Suppressor macrophage treated with lipopolysaccharide for 4 hours (primary cell): ENCODE measurements at places on chromosomes 7 and 10.
A peak's percentile ranks its signal among the peaks of the same experiment; 100 is the strongest.

- DNase-seq, result no peak
These were observed 69.2 kb upstream of the PIK3CG start for GRCh38 chr7:106795877-106796231.

GRCh38 chr10:102643336-102644065 is 778 bp upstream of the TRIM8 start:
- peak; percentile 79 for DNase-seq

DNA sequence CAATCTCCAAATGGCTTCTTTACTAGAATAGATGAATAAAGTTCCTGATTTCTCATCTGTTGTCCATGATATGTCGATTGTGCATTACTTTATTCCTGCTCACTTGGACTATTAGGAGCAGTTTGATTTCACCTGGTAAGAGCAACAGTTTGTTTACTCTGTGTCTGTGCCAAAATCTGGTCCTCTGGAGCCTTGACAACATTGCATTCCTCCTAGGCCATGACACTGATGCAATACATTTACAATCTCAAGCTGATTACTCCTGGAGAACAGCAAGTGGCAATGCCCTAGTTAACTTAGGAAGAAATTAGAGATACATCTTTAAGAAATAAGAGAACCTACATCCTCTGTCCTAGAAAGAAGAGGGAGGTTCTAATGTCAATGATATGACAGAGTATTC is 71.8 kb downstream of the SGCE start:
- DNase-seq, result no peak

GRCh38 chr7:111014079-111014478 is 76.8 kb upstream of the LRRN3 start:
- DNase-seq, result no peak

GRCh38 chr10:77212632-77213031 is 425.0 kb downstream of the KCNMA1 start:
- DNase-seq, result no peak

- DNase-seq, result no peak
These were observed 23.7 kb upstream of the IGF2BP3 start for GRCh38 chr7:23494009-23494408.

GRCh38 chr7:80432166-80432565 is 79.7 kb downstream of the GNAT3 start:
- no peak for DNase-seq

DNA sequence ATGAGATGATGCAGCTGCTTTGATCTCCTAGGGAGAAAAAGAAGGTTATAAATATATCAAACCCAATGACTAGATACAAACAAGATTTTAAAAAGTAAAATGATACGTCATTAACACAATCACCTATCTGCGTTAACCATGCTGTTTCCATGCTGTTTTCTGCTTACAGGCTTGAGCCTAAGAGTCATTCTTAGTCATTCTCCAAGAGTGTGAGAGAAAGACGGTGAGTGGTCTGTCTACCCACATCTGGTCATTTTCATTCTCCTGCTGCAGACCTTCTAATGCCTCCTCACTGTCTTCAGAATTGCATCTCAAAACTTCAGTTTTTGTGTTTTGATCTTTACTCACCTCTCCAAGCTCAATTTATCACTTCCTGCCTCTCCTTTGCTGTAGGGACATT is 98.0 kb upstream of the ELMO1 start:
- DNase-seq, result no peak

GRCh38 chr10:59885430-59886134 is 20.8 kb downstream of the CCDC6 start:
- DNase-seq, result peak; percentile 67

DNA sequence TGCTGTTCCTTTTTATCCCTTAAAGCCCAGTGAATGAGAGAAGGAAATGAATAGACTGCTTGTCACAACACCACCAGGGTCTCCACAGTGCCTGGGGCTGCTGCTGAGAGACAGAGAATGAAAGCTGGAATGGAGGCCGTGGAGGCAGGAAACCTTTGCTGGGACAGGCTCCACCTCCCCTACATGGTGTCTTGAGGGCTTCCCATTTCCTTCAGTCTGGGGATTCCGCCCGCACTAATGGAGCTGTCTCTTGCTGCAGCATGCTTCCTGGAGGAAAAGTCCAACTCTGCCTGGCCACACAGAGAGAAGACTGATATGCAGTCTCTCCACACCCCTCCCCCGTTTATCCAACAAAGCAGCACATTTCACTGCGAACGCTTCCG is 54.5 kb downstream of the LRRC4 start:
- no peak for DNase-seq
